ENCODE measurements at places on chromosomes 2 and 18. TPM values are rescaled to one million over a fixed set of nuclear protein-coding genes. Genes with fewer than 3 reads are reported as not detected.

DNA sequence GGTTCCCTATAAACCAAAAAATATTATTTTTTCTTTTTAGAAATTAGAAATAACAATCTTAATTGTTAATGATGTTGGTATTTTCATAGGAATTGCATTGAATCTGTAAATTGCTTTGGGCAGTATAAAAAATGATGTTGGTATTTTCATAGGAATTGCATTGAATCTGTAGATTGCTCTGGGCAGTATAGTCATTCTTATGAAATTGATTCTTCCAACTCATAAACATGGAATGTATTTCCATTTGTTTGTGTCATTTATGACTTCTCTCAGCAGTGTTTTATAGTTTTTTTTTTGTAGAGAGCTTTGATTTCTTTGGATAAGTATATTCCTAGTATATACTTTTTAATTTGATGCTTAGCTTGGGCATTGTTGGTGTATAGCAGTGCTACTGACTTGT is 82.0 kb upstream of the NT5C1B start:
- H3K4me1 ChIP-seq = no peaks in the 10 kb centered on the region
- peaks cover 13% of the 10 kb centered on the region for H3K36me3 ChIP-seq
- no peaks in the 10 kb centered on the region for H3K27me3 ChIP-seq

IL37 gene
- not detected for total RNA-seq

DNA sequence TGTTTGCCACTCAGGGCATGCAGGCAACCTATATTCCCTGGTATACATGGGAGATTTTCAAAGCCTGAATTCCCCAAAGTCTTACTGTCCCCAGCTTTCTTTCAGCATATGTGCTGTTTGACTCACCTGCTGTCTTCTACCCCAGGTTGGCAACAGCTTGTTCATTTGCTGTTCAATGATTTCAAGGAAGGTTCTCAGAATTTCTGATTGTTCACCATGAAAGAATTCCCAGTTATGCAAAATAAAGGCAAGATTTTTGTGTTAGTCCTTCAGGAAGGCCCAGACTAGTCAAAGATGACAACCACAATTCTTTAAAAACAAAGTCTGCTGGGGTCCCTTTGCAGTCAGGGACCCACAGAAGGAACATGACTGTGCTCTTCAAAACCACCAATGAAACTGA is 1057.8 kb upstream of the CDH2 start:
- no peaks in the 10 kb centered on the region for H3K36me3 ChIP-seq
- no peaks in the 10 kb centered on the region for H3K27me3 ChIP-seq
- H3K27ac ChIP-seq = no peak overlapping the region
- no peak for DNase-seq
- H3K4me1 ChIP-seq = no peaks in the 10 kb centered on the region
- no peak overlapping the region for H3K4me3 ChIP-seq

- no peaks in the 10 kb centered on the region for H3K4me1 ChIP-seq
- DNase-seq = no peak
- H3K4me3 ChIP-seq = no peak overlapping the region
- H3K27ac ChIP-seq = no peak overlapping the region
- H3K36me3 ChIP-seq = no peaks in the 10 kb centered on the region
These were observed 75.1 kb downstream of the SH3BP4 start for GRCh38 chr2:235026649-235027557.

GRCh38 chr2:85259101-85259590 is 68.6 kb downstream of the TGOLN2 start:
- no peak overlapping the region for H3K27ac ChIP-seq
- peaks cover 18% of the 10 kb centered on the region for H3K27me3 ChIP-seq
- H3K36me3 ChIP-seq = no peaks in the 10 kb centered on the region
- H3K4me1 ChIP-seq = no peaks in the 10 kb centered on the region

MRPL44 gene
- total RNA-seq = 29.9 TPM

GRCh38 chr2:134934641-134935040 is 16.0 kb downstream of the CCNT2 start:
- peaks cover 54% of the 10 kb centered on the region for H3K4me1 ChIP-seq
- peaks cover 67% of the 10 kb centered on the region for H3K36me3 ChIP-seq
- H3K27ac ChIP-seq = no peak overlapping the region
- H3K27me3 ChIP-seq = no peaks in the 10 kb centered on the region
- DNase-seq = no peak

GRCh38 chr2:191226196-191226595 is 19.0 kb upstream of the MYO1B start:
- no peak for DNase-seq
- H3K36me3 ChIP-seq = no peaks in the 10 kb centered on the region
- no peak overlapping the region for H3K27ac ChIP-seq

DNA sequence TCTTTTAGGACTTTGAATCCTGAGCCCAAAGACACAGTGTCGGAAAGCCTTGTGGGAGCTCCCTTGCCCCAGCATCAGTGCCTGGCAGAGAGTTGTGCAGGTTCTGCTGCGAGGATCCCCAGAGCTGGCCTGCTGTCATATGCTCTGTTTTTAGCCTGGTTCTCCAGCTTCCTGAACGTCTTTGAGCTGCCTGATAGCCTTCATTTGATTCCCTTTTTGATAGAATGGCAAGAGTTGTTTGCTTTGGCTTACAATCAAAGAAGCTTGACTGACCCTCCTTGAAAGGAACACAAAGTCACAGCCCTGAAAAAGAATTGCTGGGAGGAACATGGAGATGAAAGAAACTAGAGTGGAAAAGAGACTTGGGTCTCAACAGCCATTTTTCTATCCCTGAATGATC is 95.4 kb downstream of the C1QL2 start:
- H3K36me3 ChIP-seq = no peaks in the 10 kb centered on the region
- no peaks in the 10 kb centered on the region for H3K4me1 ChIP-seq
- H3K27ac ChIP-seq = no peak overlapping the region
- no peak overlapping the region for H3K4me3 ChIP-seq
- H3K27me3 ChIP-seq = peaks cover 1% of the 10 kb centered on the region

TGFA gene
- total RNA-seq = 0.31 TPM

FAM110C gene
- total RNA-seq = 0.18 TPM

DNA sequence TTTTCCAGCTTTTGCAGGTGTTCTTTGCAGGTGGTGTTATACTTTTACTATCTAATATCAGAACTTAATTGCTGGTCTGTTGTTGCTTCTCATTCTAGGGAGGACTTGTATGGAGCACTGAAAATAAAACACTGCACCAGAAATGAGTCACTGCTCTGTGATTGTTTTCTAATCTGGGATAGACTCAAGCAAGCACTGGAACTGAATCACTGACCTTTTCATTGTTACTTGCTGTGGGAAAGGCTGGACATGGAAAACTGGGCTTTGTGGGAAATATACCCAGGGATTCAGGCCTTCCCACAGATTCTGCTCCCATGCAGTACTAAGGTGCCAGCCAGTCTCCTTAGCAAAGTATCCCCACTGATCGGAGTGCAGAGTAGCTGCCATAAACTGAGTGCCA is 470.0 kb upstream of the GCFC2 start:
- no peaks in the 10 kb centered on the region for H3K27me3 ChIP-seq

- H3K4me1 ChIP-seq = no peaks in the 10 kb centered on the region
- H3K36me3 ChIP-seq = no peaks in the 10 kb centered on the region
- peaks cover 9% of the 10 kb centered on the region for H3K27me3 ChIP-seq
- no peak overlapping the region for H3K4me3 ChIP-seq
- H3K27ac ChIP-seq = no peak overlapping the region
These were observed 40.7 kb downstream of the TCF7L1 start for GRCh38 chr2:85173909-85174308.

DNA sequence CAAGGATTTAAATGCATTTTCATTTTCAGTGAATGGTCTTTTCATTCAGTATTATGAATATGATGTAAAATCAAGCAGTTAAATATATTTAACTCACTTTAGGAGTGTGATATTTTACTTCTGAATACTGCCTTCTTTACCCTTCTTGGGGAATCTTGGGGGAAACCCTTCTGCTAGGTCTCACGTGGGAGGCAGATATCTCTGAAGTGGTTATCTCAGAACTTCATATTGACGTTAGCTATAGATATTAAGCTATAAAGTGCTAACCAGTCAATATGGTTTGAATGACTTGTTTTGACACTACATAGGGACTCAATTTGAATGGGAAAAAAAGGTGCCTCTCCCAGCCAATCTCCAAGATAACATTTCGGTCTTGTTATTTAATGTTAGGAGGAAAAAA is 9.8 kb downstream of the REL start:
- no peak for DNase-seq
- H3K36me3 ChIP-seq = peaks cover 78% of the 10 kb centered on the region
- peak overlapping the region; percentile 80 for H3K27ac ChIP-seq
- peak overlapping the region; percentile 69 for H3K4me3 ChIP-seq
- peaks cover 60% of the 10 kb centered on the region for H3K4me1 ChIP-seq
- H3K27me3 ChIP-seq = no peaks in the 10 kb centered on the region

NEUROD1 gene
- not detected for total RNA-seq

TFPI gene
- not detected for total RNA-seq

DNA sequence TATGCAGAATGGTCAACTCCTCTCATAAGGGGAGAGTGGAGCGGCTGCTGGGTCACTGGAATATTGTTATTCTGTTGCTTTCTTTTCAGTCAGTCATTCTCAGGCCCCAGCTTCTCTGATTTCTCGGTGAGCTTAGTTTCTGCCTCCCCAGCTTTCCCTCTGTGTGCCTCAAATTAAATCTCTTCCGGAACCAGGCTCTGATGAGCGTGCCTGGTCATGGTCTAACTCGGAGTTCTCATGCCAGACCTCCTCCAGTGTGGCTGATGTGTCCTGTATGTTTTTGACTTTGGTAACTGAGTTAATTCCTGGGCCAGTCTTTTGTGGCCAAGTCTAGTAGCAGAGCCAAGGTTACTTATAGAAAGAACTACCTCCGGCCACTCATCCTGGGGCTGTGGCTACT is 4.9 kb upstream of the STK11IP start:
- peaks cover 9% of the 10 kb centered on the region for H3K4me1 ChIP-seq
- no peak overlapping the region for H3K4me3 ChIP-seq
- H3K27me3 ChIP-seq = peaks cover 29% of the 10 kb centered on the region
- no peak overlapping the region for H3K27ac ChIP-seq

CPS1 gene
- total RNA-seq = 0.20 TPM

TLX2 gene
- not detected for total RNA-seq

- H3K4me1 ChIP-seq = peaks cover 71% of the 10 kb centered on the region
- no peaks in the 10 kb centered on the region for H3K27me3 ChIP-seq
- peaks cover 17% of the 10 kb centered on the region for H3K36me3 ChIP-seq
- no peak for DNase-seq
These were observed 2.6 kb downstream of the ANKRD44 start for GRCh38 chr2:197307933-197308521.

ADCY3 gene
- total RNA-seq = 99.9 TPM

CRYBA2 gene
- total RNA-seq = not detected
